Right renal pelvis (tissue), 4 donors: ENCODE measurements at places on chromosomes 12 and 14.

GRCh38 chr12:132204063-132204792 is 60.0 kb downstream of the NOC4L start:
- DNase-seq: no peak

DNA sequence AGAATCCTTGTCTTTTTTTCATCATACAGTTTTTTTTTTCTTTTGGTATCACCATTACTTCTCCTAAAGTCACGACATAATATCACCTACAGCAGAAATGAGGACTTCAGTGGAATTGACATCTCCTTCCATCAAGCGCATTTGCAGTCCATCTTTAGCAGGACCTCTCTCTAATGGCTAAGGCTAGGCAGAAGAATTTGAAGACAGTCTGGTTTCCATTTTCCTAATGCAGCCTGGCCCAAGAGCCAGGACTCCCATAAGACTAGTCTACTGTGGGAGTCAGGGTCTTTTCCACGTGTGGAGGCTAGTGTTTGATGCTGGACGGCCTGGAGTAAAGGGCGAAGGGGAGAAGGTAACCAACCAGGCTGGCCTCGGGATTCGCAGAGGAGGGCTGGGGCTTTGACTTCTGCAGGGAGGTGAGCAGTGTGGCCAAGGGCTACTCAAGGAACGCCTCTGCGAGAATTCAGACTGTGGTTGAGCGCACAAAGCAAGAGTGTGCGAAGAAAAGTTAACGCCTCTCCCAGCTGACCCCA is 769 bp upstream of the ZNF740 start:
- no peak for DNase-seq

DNA sequence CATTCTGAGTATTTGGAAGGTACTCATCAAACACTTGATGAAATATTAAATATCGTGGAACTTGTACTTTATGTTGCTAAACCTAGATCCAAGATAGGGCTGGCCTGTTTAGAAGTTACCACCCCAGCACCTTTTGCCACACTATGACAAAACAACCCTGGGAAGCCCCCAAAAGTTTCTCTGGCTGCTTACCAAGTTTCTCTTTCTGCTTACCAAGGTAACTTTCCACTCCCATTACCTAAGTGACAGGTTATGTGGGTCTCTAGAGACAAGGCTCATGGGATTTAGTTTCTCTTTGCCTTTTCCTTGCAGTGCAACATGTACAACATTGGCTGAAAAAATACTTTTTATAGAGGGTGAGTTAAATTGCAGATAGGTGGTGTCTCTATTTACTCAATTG is 28.9 kb upstream of the PPM1A start:
- no peak for DNase-seq

DNA sequence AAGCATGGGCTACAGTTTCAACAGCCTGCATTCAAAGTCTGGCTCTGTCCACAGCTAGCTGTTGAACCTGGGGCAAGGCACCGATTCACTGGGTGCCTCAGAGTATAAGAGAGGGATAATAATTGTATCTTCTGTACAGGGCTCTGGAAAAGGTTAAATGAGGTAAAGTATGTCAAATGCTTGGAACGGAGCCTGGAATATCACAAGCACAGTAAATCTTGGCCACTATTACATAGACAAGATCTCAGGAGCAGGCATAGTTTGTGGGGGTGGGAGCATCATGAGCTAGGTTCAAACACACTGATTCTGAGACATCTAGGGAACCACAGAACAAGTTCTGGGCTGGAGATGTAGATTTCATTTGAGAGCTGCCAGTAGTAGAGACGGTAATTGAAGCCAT is 203.7 kb upstream of the NUDT4 start:
- no peak for DNase-seq

DNA sequence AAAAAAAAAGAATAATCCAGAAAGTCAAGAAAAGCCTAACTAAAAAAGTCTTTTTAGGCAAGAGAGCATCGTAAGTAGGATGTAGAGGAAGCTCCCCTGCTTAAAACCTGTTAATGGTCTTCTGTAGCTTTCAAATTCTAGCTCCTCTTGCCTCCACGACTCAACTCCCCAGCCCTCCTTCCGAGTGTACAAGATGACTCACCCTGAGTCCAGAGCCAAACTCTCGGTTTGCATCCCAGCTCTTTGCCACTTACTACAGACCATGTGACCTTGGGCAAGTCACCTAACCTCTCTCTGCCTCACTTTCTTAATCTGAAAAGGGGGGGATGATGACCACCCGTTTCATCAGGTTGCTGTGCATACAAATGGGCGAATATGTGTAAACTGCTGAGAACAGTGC is 460.4 kb downstream of the DPF3 start:
- DNase-seq: no peak

DNA sequence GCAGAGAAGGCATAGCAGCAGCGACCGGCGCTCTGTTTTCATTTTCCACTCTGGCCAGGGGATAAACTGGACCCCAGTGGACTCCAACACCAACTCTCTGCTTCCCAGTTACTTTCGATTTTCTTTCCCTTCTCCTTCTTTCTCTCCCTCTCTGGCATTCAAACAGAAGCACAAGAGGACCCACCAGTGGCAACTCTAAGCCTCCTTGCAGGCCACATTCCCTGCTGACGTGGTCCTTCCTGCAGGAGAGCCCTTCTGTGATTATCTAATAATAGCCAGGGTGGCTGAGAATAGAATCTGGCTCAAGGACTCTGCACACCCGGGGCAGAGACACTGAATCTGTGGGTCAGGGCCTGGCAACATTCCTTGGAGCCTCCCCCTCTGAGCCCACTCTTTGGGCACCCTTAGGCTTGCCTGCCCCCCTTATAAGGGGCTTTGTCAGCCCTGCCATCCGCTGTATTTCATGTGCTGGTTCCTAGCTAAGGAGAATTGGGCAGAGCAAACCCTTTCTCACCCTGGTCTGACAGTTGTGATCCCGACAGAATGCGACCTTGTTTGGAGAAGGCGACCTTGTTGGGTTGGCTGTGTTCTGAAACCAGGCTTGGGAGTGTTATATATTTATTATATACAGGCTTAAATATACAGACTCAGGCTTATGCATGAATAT is 8.2 kb upstream of the HOXC6 start:
- no peak for DNase-seq

- no peak for DNase-seq
These were observed 173.8 kb upstream of the RASSF8 start for GRCh38 chr12:25784669-25785068.

DNA sequence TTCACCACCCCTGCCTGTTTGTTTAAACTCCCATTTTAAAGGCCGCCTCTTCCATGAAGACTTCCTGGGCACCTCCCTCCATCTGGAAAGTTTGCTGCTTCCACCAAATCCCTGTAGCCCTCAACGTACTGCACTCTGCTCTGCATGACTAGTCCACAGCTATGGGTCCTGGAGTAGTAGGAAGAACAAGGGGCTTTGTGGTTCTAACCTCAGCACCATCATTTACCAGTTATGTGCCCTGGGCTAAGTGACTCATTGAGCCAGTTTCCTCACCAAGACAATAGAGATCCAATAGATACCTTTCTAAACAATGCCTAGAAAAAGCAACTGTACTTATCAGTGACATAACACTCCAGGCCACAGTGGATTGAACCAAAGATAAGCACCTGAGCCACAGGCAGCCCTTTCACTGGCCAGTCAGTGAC is 8.5 kb upstream of the LTBP2 start:
- DNase-seq: no peak

GRCh38 chr12:107736914-107737313 is 24.0 kb downstream of the PRDM4 start:
- DNase-seq: no peak

GRCh38 chr14:21264025-21264801 is 5.0 kb downstream of the HNRNPC start:
- DNase-seq: no peak

DNA sequence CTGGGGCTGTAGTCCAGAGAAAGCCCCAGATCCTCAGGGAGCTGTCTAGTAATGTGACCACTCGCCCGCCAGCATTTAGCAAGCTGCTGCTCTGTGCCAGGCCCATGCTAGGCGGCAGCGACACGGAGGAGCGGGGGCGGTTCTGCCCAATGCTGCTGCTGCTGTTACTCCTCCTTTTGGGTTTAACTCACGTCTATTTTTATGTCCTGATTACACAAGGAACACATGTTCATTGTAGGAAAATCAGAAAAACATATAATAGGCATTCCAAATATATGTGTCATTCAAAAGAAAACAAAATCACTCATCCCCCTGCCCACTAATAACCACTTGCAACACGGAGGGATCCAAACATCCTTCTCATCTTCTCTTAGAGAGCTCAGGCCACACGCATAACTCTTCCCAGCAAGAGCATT is 30.4 kb downstream of the CCDC92 start:
- DNase-seq: no peak

DNA sequence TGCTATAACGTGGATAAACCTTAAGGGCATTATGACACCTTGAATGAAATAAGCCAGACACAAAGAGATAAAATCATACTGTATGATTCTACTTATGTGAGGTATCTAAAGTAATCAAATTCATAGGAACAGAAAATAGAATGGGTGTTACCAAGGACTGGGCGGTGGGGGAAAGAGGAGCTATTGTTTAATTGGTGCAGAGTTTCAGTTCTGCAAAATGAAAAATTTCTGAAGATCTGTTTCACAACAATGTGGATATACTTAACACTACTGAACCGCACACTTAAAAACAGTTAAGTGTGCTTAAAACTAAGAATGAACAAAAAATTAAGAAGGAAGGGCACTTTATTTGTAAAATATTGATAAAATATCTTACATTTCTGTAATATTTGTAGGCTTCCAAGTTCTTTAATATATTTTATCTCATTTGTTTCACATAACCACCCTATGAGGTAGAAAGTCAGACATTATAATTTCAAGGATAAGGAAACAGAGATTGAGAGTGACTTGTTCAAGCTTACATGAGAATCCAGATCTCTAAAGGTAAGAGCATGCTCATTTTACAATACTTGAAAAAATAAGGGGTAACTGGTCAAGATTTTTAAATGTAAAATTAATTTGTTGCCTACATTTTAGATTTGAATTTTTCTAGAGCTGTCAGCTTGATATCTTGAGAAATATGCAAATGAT is 14.9 kb downstream of the LTA4H start:
- no peak for DNase-seq

GRCh38 chr12:123141615-123142517 is 9.0 kb downstream of the PITPNM2 start:
- no peak for DNase-seq
